Activated T-cell treated with anti-CD3 and anti-CD28 coated beads, Interleukin-2, amount 50 U/mL, for 4 hours (primary cell): ENCODE measurements at places on chromosomes 16 and 17.

GRCh38 chr17:63540590-63540989 lies 9.7 kb upstream of the DCAF7 start:
- no peak for DNase-seq

- no peak for DNase-seq
Measured at GRCh38 chr17:57048096-57048495, 37.0 kb upstream of the AKAP1 start.

GRCh38 chr16:52491216-52491615 lies 55.7 kb downstream of the TOX3 start:
- DNase-seq: no peak

DNA sequence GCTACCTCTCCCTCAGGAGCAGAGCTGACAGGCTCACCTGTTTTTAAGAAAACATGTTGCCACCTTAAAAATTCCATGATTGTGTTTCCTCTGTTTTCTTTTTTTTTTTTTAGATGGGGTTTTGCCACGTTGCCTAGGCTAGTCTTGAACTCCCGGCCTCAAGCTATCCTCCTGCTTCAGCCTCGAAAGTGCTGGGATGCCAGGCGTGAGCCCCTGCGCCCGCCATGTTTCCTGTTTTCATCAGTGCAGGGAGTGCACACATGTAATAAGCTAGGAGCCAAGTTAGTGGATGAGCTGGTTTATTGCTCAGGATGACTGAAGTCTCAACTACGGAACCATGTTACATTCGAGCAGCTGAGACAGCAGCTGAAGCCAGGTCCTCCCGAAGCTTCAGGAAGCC lies 13.6 kb downstream of the MRM3 start:
- DNase-seq: no peak

DNA sequence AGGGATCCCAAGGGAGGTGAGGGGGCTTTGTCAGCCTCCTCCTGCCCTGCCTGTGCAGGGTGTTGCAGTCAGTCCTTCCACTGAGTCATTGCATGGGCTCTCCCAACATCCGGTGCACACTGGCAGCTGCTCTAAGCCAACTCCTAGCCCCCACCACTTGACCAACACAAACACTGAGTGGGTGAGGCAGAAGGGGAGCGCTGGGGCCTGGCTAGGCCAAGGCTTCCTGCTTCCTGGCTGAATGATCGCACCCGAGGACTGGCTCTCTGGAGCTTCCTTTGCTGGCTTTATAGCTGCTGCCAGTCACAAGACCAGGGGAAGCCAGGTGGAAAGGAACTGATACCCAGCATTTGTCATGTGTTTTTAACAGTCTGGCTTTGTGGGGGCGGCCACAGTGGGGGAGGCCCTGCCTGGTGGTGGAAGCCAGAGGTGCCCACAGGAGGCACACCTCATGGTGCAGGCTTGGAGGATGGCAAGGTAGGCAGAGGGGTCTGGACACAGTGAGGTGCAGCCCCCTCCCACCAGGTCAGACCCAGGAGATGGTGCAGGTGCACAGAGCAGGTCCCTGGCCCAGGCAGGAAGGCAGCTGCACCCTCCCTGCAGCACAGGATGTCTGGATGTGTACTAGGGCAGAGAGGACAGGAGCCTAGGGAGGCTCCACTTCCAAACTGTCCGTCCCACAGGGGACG lies 6.8 kb downstream of the MPG start:
- peak; percentile 21 for DNase-seq

GRCh38 chr17:78211032-78211431 lies 3.0 kb upstream of the BIRC5 start:
- no peak for DNase-seq

DNA sequence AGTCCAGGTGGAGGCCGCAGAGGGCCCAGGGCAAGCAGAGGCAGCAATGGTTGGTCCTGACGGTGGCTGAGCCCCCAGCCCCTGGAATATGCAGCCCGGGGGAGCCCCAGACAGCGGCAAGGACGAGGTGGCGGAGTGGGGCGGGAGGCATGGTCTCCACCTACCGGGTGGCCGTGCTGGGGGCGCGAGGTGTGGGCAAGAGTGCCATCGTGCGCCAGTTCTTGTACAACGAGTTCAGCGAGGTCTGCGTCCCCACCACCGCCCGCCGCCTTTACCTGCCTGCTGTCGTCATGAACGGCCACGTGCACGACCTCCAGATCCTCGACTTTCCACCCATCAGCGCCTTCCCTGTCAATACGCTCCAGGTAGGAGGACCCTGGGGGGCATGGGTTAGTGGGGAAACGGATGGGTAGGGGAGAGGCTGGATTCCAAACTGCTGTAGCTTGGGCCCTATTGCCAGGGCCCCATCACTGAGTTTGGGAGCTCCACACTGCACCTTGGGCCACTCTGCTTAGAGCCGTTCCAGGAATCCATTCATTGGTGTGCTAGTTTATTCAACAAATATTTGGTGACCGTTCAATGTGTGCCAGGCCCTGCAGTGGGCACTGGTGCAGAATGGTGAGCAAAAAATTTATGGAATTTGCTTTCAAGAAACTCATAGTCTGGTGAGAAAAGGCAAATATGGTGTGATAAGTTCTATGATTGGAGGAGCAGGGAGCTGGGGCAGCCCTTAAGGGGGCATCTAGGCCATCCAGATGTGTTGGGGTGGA lies 3.8 kb downstream of the RASL10B start:
- DNase-seq: no peak

- no peak for DNase-seq
Measured at GRCh38 chr16:78705694-78706093, 606.2 kb downstream of the WWOX start.

GRCh38 chr17:82948081-82948511 lies 108.3 kb upstream of the ZNF750 start:
- DNase-seq: no peak

DNA sequence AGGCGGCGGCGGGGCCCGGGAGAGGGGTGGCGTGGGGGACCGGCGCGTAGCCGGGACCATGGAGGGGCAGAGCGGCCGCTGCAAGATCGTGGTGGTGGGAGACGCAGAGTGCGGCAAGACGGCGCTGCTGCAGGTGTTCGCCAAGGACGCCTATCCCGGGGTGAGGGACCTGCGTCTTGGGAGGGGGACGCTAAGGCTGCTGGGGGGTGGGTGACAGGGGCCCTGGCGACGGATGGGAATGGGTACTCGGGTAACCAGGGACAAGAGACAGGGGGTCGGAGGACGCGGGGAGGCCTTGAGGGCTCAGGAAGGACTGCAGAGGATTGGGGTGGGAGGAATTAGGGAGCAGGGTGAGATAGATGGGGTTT lies 243 bp downstream of the RND2 start:
- DNase-seq: no peak

DNA sequence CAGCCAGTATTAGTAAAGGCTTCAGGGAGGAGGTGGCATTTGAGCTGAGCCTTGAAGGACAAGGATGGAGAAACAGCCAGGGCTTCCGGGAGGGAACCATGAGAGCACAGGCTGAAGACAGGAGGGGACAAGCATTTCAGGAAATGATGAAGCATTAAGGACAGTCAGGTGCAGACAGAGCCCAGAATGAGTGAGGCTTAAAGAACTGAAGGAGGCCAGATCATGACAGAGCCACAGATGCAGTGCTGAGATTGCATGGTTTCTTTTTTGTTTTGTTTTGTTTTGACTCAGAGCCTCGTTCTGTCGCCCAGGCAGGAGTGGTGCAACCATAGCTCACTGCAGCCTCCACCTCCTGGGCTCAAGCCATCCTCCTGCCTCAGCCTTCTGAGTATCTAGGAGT lies 211.5 kb downstream of the SOX9 start:
- DNase-seq: no peak

DNA sequence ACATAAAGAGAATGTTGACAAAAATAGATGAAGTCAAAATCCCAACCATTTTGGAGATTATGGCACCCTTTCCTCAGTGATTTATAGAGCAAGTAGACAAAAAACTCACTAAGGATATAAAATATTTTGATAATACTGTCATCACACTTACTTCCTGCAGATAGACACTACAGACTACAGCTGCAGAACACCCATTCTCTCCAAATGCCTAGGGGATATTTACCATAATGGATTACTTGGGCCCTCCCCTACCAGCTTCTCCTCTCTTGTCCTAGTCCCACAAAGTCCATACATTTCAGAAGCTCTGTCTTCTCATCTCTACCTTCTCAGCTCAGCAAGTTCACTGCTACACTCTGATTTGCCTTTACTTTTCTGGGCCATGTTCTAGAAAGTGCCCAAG lies 37.2 kb upstream of the CCNF start:
- no peak for DNase-seq

GRCh38 chr17:81256616-81257015 lies 17.5 kb downstream of the NDUFAF8 start:
- no peak for DNase-seq

DNA sequence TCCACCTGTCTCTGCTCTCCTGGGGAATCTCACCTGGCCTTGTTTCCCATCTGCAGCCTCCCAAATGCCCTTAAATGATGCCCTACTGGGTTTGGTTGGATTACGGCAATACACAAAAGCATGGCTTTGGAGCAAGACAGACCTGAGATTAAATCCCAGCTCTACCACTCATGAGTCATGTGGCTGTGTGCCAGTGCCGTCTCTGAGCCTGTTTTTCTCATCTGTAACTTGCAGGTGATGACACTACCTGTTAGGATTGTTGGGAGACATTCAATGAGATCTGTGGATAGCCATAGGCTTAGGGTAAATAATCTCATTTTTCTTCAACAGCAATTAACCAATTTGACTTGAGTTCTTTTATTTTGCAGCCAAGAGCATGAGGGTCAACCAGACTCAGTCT lies 240.3 kb downstream of the MAF start:
- no peak for DNase-seq

GRCh38 chr16:10921536-10922327 lies 20.5 kb downstream of the DEXI start:
- no peak for DNase-seq

GRCh38 chr17:40753804-40754203 lies 1.3 kb downstream of the KRT25 start:
- no peak for DNase-seq

DNA sequence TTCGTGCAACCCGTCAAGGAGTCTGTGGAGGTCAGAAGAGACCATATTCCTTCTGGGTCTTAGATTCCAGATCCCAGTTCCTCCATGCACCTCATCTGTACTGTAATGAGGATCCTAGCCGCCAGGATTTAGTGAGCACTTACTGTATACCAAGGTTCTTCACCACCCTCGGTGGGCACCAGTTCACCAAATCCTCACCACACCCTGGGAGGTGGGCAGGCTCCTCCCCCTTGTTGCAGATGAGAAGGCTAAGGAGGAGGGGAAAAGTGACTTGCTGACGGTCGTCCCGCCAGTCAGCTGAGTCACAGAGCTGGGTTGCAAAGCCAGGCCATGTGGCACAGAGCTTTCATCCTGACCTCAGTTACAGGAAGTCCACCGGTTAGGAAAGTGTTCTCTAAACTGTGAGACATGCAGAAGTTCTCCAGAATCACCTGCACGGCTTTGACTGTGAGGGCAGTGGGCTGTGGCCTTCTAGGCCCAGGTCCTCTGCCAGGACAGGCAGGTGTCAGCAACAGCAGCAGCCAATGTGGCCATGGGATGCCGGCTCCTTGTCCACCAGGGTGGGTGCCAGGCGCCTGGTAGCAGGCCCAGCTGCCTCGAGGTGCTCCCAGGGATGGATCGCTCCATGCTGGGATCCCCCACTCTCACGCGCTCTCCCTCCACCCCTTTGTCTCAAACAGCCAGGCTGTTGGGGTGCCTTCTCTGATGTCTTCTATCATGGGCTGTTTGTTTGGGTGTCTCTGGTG lies 240.3 kb upstream of the GSE1 start:
- no peak for DNase-seq

GRCh38 chr17:18115517-18115916 lies 7.0 kb downstream of the MYO15A start:
- no peak for DNase-seq
